ENCODE measurements at places on chromosomes 3 and 15.

GRCh38 chr15:32778391-32779176 is 60.8 kb downstream of the GREM1 start:
- no peak for DNase-seq

GRCh38 chr3:127762787-127763105 is 59.6 kb downstream of the MGLL start:
- no peak for DNase-seq

DNA sequence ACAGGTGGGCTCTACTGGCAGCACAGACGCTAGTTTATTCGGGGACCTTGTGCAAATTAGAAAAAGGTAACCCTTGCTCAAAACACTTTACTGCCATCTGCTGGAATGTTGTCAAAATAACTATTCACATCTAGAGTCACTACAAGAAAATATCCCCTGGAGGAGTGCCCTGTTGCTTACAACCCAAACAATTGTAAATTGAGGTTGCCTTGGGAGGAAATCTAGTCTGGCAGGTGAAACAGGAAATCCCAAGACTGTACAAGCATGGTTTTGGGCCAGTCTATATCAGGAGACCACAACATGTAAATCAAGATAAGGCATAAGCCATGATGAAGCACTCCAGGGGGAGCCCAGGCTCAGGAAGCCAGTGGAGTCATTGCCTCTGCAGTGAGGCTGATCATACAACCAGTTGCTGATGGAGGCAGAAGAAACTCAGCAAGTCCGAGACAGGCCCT is 136.8 kb upstream of the ACP3 start:
- DNase-seq = no peak

DNA sequence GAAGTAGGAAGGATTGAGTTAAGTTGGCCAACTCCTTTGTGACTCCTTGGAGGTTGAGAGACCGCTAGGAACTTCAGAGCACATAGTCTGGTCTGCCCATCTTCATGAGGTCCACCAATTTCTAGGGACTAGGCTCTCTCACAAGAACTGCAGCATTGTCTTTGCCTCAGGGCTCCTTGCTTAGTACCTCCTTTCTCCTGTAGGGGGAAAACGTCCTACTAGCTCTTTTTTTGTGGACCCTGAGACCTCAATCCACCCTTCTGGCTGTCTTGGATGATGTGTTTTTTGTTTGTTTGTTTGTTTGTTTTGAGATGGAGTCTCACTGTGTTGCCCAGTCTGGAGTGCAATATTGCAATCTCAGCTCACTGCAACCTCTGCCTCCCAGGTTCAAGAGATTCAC is 21.6 kb downstream of the REC114 start:
- no peak for DNase-seq

GRCh38 chr15:97521381-97522285 is 438.9 kb upstream of the ARRDC4 start:
- no peak for DNase-seq

DNA sequence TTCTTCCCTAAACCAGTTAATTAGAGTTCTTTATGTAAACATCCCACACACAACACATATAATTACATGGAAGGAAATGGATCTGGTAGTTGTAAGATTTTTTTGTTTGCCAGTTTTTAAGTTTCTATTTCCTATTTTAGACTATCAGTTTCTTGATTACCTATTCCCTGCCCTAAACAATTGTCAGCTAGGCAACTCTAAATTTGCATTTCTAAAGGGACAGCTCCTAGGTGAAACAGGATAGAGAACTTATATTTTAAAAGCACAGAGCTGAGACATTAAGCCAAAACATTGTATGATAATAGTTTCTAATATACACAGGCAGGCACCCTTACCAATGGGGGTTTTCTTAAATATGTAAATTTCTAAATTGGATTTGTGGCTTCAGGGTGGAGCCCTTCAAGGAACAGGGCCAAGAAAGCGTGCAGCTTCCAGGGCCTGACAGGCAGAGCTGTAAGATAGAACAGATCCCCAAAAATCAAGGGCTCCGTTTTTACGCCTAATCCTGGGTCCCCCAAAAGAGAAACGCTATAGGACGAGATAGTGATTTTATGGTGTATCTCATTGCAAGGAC is 8.9 kb downstream of the LEKR1 start:
- DNase-seq = no peak

GRCh38 chr15:45139770-45140169 is 10.0 kb downstream of the DUOX1 start:
- DNase-seq = no peak

GRCh38 chr3:146337991-146338390 is 87.1 kb upstream of the PLSCR4 start:
- DNase-seq = no peak

DNA sequence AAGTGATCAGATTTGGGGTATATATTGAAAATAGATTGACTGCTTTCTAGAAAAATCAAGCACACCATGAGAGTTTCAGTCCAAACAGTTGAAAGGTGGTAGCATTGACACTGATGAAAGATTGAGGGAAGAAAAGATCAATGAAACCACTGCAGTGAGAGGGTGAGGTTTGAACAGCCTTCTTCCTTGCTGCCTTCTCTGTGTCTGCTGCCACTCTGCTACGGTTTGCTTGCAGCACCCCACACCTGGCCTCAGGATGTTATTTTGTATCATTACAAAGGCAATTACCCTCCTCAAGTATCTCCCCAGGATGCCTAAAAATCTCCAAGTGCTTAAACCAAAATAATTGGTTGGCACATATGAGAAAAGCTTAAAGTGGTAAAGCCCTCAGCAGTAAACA is 683.6 kb upstream of the ARPP21 start:
- no peak for DNase-seq

- no peak for DNase-seq
Measured at GRCh38 chr15:77540312-77541060, 92.2 kb downstream of the LINGO1 start.

DNA sequence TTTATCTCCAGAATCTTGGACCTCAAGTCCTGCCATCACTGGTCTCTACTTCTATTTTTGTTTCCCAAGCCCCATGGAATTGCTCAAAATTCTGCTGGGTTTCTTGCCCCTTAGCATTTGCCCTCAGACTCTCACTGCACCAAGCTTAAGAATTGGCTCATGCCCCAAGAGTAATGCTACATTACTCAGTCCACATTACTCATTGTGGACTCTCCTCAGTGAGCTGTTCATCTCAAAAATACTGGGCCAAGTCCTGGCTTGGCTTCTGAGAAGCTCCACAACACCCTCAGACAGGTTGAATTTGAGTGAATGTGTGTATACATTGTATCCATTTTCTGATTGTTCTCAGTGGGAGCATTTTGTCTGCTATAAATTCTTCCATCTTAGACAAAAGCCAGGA is 364.4 kb upstream of the ARHGEF26 start:
- no peak for DNase-seq

DNA sequence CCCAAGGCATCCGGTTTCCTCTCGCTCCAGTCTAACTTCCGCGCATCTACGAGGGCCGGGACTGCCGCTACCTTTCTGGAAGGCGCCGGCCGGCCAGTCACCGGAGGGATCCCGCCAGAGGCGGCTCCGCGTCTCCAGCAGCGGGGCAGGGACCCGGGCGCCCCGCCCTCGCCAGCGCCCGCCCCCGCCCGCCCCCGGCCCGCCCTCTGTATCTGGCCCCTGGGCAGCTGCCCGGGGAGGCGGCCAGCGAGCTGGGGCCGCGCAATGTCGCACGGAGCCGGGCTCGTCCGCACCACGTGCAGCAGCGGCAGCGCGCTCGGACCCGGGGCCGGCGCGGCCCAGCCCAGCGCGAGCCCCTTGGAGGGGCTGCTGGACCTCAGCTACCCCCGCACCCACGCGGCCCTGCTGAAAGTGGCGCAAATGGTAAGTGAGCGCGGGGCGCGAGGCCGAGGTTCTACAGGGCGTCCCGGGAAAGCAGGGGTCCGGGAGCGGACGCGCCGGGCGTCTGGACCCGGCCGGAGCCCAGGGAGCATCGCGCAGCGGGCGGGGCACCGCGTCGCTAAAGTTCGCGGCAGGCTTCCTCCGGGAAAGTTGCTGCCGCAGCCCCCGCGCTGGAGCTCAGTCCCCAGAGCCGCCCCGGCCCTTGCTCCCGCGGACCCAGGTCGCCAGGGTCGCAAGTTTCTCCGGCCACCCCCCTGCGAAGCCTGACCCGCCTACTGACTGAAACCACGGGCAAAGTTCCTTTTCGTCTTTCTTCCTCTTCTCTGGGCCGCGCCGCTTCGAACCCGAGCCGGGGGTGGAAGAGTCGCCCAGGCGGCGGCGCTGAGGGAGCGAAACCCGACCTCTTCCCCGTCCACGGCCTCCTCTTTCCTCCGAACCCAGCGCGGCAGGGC is at the start of gene CMTM7:
Gene CMTM7, plus strand, starts transcription at position 211 of the 893 bp plus-strand sequence. Its CDS starts 54 bp downstream, at position 265.
- DNase-seq = no peak

DNA sequence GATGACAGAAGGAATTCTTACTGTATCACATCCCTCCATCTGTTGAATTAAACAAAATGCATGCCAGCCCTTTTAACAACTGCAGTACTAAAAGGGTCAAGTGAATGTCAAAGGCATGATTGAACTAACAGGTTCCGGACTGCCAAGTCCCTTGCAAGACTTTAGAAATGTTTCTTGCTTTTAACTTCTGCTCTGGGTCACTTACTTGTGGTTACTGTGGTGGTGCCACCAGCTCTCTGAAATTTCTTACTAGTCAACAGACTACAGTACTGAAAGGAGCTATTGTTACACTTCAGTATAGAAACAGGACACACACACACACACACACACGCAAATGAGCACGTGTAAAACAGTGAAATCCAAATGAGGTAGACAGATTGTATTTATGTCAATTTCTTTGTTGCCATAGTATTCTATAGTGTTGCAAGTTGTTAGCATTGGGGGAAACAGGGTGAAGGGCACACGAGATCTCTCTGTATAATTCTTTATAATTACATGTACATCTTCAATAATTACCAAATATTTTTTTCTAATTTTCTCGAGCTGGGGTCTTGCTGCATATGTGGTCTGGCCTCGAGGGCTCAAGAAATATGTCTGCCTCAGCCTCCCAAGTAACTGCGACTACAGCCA is 79.9 kb upstream of the SLC25A26 start:
- no peak for DNase-seq

GRCh38 chr15:28890711-28891495 is 5.1 kb downstream of the APBA2 start:
- no peak for DNase-seq

DNA sequence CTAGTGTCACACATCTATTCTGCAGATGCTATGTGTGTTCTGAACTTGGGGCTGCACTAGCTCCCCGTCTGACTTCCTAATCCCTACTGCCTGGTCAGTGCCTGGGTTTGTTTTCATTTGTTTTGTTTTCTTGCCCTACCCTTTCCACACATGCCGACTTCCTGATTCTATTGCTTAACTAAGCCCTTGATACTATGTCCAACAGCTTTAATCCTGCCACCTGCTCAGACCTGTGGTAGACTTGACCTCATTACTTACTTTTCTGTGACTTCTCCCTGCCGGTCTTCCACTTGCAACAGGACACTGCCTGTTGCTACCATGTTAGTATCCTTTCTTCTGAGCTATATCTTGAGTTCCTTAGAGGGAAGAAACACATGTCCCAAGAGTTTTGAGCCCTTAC is 39.3 kb upstream of the CEMIP start:
- no peak for DNase-seq

DNA sequence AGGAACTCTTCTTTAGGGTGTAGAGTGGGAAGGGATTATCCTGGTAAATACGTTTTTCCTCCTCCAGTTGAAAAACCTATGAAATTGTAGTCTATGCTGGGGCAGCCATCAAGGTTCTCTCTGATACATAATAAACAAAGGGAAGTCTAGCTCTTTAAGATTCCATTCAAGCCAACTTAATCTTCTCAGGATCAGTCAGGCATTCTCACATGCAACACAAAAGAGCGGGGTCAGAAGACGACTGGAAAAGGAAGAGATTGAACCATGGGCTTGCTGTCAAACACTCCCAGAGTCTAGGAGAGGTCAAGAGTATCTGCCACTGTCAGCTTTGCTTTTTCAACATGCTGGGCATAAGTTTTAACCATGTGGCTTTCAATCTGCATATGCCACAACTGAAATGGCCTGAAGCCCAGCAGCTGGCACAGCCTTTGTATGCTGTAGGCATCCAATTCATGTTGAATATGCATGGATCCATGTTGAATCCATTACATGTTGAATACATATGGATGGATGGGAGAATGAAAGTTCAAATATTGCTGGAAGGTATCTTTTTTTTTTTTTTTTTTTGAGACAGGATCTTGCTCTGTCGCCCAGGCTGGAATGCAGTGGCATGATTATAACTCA is 8.5 kb downstream of the TRAT1 start:
- no peak for DNase-seq

DNA sequence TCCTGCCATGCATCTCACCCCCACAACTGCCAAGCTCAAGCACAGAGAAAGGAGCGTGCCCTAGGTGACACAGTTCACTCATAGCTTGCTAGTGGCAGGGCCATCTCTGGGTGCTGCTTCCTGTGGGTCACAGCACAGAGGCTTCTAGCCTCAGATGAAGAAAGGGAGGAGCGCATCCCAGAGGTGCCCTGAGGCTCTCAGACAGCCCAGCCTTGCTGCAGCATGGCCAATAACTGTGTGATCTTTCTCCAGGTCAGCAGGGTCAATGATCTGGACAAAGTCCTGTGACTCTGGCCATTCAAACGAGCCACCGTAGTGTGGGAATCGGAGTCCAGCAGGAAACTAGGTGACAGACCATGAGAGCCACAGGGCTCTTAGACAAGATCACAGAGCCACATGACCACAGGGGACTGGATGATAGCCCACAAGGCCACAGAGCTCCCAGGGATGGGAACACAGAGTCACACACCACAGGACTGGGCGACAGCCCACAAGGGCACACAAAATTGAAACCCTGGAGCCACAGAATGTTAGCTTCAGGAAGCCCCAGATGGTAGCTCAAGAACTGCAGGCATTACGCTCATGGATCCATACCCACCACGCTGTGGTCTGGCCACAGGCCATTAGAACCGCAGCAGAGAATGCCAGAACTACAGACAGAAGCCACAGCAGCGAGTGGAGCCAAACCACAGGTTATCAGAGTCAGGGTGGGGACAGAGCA is 25.9 kb upstream of the GRIP2 start:
- no peak for DNase-seq

- DNase-seq = no peak
Measured at GRCh38 chr3:174777813-174778212, 81.3 kb upstream of the NAALADL2 start.

DNA sequence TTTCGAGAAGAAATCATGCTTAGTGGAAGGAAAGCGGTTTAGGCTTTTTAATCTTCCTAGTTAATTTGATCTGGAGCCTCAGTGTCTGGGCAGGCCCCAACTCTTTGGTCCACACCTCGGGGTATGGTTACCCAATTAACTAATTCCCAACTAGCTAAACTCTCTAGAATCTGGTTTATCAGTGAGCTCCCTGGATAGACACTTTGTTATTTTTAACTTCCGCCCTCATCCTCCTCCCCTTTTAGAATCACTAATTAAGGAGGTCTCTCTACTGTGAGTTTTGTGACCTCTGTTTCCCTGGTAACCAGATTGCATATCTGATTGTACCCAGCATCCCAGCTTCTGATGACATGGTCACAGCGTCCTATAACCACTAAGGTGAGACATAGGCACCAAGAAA is 112.2 kb downstream of the RARB start:
- no peak for DNase-seq

GRCh38 chr3:39783680-39784079 is 25.7 kb upstream of the MYRIP start:
- DNase-seq = no peak

GRCh38 chr3:36876181-36876936 is 68.5 kb downstream of the TRANK1 start:
- no peak for DNase-seq

GRCh38 chr3:186511245-186511644 is 32.9 kb downstream of the CRYGS start:
- no peak for DNase-seq

Measured in stimulated activated CD8-positive, alpha-beta memory T cell treated with anti-CD3 and anti-CD28 coated beads, Interleukin-4, amount 100 ng/mL, for 4 hours (primary cell).